Head of caudate nucleus (tissue), 42 donors: ENCODE measurements at places on chromosomes 12 and 14.

- DNase-seq, result no peak
These were observed 25.7 kb downstream of the TBC1D15 start for GRCh38 chr12:71865166-71865713.

- DNase-seq, result no peak
These were observed 14.0 kb upstream of the TRPV4 start for GRCh38 chr12:109847142-109847735.

- DNase-seq, result no peak
These were observed 4.0 kb upstream of the MAX start for GRCh38 chr14:65106316-65106715.

DNA sequence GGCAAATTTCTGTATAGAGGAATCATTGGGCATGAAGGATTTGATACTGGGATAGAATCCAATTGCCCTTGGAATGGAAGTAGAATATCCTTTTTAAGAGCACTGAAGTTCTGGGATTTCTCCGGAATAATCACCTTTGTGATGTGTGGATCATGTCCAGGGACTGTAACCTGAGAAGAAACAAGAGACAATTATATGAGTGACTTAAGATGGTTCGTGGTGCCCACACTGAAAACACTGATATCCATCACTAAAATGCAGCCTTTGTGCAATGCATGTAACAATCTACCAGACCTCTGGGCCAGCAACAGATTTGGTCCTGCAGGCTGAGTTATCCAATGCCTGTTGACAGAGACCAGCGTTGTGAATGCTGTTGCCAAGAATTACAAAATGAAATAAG, 48.5 kb downstream of the MDM2 start:
- no peak for DNase-seq

GRCh38 chr14:66541627-66542026, 33.7 kb downstream of the GPHN start:
- DNase-seq, result no peak

GRCh38 chr12:104689635-104690034, 232.9 kb downstream of the CHST11 start:
- no peak for DNase-seq

- DNase-seq, result no peak
These were observed 65.5 kb upstream of the LHX5 start for GRCh38 chr12:113537046-113537750.

DNA sequence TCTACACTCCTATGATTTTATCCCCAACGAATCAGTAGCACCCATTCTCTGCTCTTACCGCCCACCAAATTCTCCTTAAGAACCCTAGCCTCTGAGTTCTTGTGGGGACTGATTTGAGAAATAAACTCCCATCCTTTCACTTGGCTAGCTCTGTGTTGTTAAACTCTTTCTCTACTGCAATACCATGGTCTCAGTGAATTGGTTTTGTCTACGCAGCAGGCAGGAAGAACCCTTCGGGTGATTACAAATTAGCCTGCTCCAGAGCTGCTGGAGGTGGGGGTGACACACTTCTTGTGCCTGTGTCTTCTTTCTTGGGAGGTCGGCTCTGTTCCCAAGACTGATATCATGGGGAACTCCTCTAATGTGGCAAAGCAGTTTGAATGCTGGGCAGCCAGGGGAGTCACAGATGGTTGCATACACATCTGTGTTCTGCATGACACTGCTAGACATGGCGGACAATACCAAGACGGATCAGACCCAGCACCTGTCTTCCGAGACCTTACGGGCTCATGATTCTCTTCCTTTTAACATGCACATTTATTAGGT, 1.6 kb upstream of the C1S start:
- no peak for DNase-seq

- peak; percentile 6 for DNase-seq
These were observed 44.3 kb upstream of the TRIM9 start for GRCh38 chr14:51139121-51139681.

GRCh38 chr14:73234029-73234428, 3.3 kb upstream of the PAPLN start:
- no peak for DNase-seq

- DNase-seq, result no peak
These were observed 150.9 kb upstream of the FRMD6 start for GRCh38 chr14:51500776-51501175.

GRCh38 chr14:68784978-68785533, 7.8 kb downstream of the ZFP36L1 start:
- peak; percentile 26 for DNase-seq

DNA sequence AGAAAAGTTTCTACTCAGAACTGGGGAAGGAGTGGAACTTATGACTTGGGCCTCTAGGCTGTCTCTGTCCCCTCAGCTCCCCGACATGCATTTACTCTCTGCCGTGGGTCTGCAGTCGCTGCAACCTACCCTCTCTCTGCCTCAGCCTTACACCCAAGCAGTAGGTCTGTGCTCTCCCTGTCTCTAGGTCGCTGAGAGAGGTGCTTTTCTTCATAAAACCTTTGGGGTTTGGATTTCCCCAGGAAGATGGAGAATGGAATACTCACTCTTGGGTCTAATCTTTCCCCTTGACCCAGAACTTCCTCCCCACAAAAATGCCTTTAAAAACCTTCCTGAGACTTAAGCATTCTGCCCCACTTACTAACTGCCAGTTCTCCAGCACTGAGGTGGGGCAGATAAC, 12.9 kb downstream of the GPR84 start:
- no peak for DNase-seq

DNA sequence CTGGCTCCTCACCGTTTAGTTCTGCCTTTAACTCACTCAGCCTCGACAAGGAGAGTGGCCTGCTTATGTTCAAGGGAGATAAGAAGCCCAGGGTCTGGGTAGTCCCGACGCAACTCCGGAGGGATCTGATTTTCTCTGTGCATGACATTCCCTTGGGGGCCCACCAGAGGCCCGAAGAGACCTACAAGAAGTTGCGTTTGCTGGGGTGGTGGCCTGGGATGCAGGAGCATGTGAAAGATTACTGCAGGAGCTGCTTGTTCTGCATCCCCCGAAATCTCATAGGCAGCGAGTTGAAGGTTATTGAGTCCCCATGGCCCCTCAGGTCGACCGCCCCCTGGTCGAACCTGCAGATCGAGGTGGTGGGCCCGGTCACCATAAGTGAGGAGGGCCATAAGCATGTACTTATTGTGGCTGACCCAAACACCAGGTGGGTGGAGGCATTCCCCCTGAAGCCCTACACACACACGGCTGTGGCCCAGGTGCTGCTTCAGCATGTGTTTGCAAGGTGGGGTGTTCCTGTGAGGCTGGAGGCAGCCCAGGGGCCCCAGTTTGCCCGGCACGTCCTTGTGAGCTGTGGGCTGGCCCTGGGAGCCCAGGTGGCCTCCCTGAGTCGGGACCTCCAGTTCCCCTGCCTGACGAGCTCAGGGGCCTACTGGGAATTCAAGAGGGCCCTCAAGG, 13.1 kb downstream of the CBLN3 start:
- DNase-seq, result no peak

DNA sequence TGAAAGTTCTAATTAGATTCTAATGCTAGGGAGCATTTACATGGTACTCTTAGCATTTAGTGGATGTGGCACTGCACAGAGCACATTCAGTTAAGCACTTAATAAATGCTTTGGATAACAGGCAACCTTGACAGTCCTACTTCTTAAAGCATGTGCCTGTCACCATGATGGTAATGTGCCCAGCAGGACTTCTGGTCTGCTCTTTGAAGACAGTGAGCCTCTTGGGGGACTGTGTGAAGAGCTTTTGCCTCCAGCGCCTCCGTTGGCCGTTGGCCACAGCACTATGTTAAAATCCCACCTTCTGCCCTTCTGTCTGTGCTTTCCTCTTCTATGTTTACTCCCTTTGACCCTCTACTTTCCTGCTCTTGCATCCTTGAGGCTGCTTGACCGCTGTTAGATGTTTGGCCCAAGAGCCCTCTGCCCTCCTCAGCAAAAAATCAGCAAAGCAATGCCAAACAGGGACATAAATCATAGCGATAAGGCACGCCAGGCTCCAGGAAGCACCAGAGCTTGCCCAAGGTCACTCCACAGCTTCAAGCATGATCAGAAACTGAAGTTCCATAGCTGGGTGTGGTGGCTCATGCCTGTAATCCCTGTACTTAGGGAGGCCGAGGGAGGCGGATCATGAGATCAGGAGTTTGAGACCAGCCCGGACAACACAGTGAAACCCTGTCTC, 8.3 kb downstream of the CDKL1 start:
- DNase-seq, result no peak

DNA sequence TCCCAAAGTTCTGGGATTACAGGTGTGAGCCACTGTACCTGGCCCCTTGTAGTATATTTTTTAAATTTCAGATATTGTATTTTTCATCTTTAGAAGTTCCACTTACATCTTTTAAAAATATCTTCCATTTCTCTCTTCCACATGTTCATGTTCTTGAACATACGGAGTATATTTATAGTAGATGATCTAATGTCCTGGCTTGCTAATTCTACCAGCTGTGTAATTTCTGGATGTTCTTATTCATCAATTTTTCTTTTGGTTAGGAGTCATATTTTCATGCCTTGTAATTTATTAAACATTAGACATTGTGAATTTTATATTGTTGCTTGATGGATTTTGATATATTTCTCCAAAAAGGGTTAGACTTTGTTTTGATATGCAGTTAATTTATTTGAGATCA, 30.8 kb downstream of the NTN4 start:
- DNase-seq, result no peak

DNA sequence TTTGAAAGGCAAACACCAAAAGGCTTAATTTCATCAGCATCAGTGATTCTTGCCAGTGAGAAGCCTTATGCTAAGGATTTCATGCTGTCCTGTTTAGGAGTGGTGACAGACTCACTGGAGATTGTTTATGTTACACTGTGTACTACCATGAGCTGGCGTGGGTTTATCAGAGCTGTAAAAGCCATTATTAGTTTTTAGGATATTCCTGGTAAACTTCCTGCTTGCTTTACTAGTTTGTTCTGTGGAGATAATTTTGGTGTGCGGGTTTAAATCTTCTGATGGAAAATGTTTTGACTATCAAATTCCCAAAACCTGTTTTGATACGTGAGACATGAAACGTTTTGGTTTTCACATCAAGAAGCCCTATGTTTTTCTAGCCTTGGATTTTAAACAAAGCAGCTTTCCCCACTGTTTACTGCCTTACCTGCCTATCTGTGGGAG, 15.2 kb downstream of the PPFIBP1 start:
- no peak for DNase-seq

DNA sequence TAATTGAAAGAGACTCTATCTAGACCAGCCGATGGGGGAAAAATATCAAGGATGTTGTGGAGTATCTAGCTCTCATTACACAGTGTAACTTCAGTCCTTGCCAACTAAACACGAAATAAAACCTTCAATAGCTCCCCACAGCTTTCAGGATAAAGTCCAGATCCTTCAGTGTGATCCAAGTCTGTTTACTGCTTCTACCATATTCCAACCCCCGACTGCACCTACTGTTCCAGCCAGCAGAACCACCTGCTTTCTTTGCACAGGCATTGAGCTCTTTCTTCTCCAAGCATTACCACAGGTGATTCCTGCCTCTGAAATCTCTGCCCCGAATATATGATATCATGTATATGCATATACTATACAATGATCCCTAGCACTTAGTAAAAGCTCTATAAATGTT, 2.2 kb upstream of the LRRC23 start:
- no peak for DNase-seq

GRCh38 chr12:2652401-2653081, 142.2 kb upstream of the FKBP4 start:
- no peak for DNase-seq

DNA sequence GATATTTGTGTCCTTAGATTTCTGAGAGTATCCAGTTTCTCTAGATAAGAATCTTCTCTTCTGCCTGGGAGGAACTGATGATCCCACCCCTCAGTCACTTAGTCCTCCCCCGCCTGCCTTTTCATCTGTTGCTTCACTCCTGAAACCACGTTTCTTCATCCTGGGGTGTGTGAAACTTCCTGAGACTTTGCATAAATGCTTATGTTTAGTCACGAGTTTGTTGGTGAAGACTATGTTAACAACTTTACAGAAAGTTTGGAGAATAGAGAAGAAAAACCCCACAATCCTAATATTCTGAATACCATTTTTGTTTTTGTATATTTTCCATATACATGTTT, 33.2 kb downstream of the MARK3 start:
- DNase-seq, result no peak

GRCh38 chr12:93145086-93145485, 216.0 kb upstream of the EEA1 start:
- DNase-seq, result no peak

DNA sequence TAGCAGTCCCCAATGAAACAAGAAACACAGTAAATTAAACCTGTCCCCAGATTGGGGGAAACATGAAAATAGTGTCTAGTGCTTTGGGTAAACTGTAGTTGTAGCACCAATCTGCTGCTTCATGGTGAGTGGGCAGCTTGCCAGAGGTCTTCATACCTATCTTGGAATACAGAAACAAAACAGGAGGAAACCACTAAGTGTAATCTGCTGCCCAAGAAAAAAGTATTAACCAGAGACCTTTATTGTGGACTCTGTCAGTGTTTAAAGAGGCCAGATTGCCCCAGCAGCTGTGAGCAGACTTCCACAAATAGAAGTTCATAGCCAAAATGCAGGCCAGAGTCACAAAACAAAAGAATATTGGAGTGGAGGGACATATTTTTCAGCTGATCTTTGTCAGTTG, 2.3 kb downstream of the ISCU start:
- DNase-seq, result no peak

DNA sequence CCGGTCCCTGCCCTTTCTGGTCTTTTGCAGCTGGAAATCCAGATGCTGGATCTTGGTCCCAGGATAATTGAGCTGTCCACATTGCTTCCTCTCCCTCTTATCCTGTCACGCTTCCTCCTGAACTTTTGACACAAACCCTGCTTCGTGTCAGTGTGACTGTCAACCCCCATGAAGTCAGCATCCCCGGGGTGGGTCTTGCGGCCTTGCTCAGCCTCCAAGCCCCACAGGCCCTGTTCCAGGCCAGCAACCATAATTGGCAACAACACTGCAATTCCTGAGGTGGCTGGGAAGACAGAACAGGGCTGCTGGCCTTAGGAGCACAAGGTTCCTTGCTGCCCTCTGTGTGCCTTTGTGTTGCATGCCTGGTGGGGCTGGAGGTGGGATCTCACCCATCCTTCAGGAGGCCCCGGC, 74.9 kb downstream of the NTF3 start:
- no peak for DNase-seq

DNA sequence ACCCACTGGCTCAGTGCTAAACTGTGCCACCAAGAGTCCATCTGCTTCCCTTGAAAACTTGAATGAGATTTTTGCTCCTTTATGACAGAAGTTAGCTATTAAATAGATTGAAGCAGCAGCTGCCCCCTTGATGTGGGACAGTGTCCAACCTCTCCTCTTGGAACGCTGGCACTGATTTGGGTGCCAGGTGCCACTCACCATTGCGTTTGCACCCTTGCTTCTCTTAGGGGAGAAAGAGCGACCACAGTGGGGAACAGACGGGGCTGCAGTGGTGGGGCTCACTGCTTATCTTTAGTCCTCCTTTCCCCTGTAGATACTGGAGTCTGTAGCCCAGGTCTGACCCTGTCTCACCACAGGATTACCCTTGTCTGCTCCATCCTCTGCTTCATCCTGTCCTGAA, 9.4 kb downstream of the EP400 start:
- no peak for DNase-seq
